ENCODE measurements at places on chromosomes 4 and X.

DNA sequence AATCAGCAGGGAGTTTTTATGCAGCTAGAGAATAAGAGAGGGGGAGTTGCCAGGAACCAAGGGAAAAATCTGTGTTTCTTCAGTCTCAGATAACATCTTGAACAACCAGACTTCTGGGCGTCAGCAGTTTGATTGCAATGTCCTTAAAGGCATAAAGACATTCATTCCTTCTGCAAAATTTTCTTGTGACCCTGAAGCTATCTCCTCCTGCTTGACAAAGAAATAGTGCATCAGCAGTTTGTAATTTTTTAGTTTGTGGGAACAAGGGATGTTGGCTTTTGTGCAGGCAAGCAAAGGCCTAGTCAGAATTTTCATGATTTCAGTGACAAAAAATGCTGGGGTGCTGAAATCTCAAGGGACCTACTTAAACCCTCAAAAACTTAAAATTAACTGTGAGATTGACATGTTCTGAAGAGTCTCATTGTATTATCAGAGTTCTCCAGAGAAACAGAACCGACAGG is 125.8 kb upstream of the UNC5C start:
- no peak for DNase-seq

- DNase-seq: no peak
Observed at GRCh38 chrX:96792047-96792446, 91.7 kb upstream of the RPA4 start.

DNA sequence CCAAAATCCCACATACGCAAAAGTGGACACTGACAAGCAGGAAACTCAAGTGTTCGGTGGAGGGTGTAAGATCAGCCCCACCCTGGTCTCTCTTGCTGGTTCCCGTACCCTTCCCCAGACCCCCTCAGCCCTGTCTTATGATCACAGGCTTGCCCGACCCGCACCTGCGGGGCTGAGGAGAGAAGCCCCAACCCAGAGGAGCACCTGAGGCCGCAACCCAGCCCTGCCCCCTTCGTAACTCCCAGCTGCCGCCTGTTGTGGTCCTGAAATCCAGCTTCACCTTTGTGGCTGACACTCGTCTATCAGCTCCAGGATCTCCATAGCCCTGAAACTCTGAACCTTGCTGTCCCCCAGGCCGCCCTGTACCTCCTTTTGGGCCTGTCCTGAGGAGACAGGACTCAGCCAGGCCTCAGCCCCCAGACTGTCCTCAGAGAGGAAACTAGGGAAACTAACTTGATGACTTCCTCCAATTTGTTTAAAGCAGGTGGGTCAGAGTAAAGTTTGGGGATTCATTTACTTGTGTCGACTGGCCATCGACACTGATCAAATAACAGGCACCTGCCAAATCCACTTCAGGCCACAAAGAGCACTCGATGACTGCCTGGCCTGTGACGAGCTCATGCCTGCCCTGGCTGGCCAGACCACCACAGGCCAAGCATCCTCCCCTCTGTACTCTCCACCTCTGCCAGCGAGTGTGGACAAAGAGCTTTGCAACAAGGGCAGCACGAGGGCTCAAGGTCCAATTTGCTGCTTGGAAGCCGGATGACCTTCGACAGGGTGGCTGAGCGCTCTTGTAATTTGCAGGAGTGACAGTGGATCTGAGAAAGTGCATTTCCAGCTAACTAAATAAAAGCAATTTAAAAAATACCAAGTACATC is 19.3 kb downstream of the DCTD start:
- DNase-seq: no peak

- no peak for DNase-seq
Observed at GRCh38 chr4:56828784-56829535, 7.5 kb upstream of the SPINK2 start.

DNA sequence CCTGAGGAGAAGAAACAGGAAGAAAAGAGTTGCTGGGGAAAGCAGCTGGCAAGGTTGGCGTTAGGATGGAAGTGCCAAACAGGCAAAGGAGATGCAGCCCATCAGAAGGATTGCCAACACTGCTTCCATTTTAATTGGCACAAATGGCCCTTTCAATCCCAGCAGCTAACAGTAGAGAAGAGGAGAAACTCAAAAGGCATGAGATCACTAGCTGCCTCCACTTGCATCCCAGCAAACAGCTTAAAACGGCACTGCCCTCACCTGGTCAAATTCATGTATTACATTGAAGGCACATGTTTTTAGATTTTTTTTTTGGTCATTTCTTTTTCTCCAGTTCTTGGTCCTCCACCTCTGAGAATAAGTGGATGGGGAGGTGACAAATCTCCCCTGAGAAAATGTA is 14.9 kb upstream of the LOC101059915 start:
- DNase-seq: peak; percentile 41

GRCh38 chr4:34723605-34724004 is 1520.7 kb downstream of the ARAP2 start:
- no peak for DNase-seq

GRCh38 chrX:76454456-76454927 is 27.0 kb downstream of the MAGEE1 start:
- DNase-seq: no peak

DNA sequence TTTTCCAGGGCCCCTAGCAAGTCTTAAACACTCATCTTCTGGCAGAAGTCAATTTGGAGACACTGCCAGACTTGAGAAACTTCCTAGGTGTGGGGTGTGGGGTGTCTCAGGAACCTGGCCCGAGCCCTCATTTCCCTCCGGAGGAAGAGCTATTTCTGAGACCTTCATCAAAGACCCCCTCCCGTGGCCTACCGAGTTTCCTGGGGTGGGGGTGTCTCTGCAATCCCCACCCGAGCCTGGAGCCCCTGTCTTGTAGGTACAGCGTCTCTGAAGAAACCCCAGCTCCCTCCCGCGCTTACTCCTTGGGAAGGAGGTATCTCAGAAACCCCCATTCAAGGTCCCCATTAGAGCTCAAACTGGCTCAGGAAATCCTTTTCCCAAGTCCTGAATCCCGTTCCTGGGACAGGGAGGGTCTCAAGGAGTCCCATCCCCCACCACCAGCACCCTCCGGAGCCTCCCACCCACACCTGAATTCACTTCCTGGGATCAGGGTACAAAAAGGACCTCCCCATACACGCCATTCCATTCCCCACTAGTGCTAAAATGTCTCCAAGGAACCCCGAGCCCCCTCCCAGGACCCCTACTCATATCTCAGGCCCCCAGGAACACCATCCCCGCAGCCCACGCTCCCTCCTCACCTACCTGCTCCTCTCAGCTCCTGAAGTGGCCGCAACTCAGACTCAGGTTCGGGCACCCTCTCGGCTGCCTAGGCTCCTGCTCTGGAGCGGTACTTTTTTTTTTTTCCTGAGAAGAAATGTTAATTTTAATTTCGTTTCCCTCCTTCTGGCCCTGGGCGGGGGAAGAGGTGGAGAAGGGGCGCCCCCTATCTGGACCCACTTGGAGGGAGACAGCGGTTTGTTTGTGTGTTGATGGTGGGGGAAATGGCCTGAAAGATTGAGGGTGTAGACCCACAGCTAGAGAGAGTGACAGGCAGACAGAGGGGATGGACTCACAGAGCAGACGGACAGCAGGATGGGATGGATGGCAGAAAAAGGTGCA is 1.1 kb downstream of the SLC38A5 start:
- no peak for DNase-seq

DNA sequence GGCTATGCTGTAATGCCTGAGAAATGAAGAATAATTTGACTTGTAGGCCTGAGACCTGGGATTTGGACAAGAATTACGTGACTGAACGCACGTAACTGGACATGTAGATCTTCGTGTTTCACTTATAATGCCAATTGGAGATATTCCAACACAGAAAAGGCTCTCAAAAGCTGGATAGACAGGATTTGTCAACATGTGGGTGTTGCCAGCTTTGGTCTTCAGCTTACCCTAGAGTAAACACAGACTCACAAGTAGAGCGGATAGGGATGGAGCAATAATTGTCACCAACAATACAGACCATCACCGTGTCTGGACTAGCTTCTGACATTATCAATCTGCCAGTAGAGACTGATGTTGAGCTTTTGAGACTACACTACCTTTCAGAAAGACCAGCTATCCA is 1511.0 kb upstream of the ADGRL3 start:
- no peak for DNase-seq

GRCh38 chr4:34157547-34157946 is 2086.8 kb downstream of the ARAP2 start:
- no peak for DNase-seq

DNA sequence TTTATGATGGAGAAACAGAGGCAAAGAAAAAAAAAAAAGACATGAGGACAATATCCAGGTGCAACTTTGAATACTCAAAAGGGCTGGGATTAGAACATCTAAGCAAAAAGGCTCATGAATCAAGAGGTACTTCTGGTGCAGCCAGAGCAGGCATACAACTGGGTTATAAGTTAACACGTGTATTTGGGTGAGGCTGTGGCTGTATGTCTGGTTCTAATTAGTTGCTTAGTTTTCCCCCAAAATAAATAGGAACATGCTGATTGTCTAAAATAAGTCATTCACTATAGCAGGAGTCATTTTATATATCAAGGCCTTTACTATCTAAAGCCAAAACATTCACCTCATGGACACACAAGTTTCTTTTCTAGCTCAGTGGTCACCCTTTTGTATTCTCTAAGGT is 20.2 kb downstream of the NHS start:
- DNase-seq: no peak

- DNase-seq: no peak
Observed at GRCh38 chr4:159227378-159227777, 124.5 kb downstream of the RAPGEF2 start.

DNA sequence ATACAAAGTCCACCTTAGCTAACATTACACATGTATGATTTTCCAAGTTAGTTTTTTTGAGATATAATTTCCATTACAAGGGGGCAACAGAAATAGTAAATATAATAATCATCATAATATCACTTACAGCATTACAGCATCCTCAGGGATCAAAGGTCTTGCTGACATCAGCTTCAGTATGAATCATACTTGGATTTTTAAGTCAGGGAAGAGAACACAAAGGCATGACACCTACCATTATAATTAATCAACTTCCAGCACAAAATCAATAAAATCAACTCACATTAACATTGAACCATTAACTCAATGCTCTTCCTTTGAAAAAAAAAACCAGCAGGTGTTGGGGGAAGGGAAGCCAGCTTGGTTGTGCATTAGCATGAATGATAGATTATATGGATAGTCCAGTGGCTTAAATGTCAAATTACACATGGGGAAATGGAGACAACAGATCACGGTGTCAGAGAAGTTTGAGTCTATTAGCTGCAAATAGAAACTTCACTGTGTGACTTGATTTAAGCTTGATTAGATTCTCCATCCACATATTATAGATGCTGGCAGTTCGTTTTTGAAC is 66.9 kb upstream of the CAPN6 start:
- no peak for DNase-seq

- DNase-seq: no peak
Observed at GRCh38 chr4:37561196-37561802, 124.9 kb downstream of the RELL1 start.

- no peak for DNase-seq
Observed at GRCh38 chr4:42015438-42015837, 25.1 kb downstream of the SLC30A9 start.

- no peak for DNase-seq
Observed at GRCh38 chr4:79088946-79089691, 149.9 kb upstream of the PAQR3 start.

DNA sequence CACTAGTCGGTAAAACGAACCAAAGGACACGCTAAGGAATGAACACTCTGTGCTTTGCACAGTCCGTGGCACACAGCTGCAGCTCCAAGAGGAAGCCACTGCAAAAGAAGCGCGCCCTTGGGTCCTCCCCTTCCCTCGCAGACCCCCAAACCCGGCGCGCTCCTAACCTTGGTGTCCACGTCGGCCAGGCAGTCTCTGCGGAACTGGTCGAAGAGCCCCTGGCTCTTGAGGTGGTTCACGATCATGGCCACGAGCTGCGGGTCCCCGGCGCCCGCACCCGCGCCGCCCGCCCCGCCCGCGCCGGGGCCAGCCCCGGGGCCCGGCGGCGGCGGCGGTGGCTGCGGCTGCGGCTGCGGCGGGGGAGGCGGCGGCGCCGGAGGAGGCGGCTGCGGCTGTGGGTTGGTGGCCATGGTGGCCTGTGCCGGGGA is 333 bp downstream of the BOD1L1 start:
- peak; percentile 33 for DNase-seq
